ENCODE measurements at places on chromosomes 1 and 21.
A peak's percentile ranks its signal among the peaks of the same experiment; 100 is the strongest.

DNA sequence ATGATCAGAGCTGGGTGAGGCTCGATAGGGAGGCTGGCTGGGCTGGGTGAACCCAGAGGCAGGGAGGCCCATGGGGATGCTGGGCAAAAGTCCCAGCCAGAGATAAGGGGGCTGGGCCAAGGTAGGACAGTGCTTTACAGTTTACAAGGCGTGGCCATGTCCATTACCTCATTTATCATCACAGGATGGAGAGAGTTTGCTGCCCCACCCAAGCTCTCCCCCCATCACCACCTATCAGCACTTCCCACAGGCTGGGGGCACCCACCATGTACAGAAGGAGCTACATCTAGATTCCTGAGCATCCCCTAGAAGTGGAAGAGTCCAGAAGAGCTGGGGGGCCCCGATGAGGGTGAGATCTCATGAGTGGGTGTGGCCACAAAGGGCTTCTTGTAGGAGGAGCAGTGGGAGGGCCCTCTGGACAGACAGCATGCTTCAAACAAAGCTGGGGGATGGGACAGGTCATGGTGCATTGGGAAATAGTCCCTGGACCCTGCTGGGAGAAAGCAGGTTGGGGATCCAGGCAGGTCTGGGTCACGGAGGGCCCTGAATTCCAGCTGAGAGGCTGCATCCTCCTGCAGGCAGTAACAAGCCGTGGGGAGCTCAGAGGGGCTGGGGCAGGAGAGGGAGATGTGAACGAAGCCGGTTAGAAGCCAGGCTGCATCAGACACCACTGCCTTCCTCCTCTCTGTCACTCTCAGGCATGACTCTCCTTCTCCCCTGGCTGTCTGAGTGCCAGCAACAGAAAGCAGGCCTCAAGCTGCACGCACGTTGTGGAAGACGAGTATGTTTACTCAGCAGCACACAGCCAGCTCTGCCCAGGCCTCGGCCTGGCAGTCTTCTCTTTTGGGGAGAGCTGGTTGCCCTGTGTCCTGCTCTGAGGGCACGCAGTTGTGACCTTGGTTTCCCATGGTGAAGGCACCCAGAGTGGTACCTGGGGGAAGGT lies 202.3 kb downstream of the HIVEP3 start:
- DNase-seq, result no peak

DNA sequence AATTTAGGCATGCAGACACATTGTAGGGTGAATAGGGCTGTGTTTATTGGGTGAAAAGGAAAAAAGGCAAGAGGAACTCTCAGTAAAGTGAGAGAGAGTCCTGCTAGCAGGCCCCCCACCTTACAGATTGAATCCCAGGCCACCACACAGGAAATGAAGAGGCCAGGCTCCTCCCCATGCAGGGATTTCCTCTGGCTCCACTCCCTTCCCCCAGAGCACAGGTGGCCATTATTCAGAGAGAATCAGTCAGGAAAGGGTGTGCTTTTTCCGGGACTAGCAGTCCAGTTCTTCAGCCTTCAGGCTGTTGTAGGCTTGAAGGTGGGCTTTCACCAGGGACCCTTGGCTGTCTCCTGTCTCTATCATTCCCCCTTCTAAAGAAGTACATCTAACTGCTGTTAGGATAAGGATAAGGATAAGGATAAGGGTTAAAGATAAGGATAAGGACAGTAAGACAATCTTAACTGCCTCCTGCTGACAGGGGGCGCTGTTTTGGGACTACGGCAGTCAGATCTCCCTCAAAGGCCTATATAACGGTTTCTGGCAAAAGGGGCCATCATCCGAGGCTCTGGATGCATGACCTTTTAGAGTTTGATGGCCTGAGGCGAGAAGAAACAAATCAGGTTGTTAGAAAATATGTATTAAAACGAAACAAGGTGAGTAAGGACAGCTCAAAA lies 26.3 kb downstream of the ZNF648 start:
- peak; percentile 26 for DNase-seq

- no peak for DNase-seq
These were observed 1.3 kb upstream of the PARK7 start for GRCh38 chr1:7960165-7960564.

- no peak for DNase-seq
These were observed 24.5 kb upstream of the COQ8A start for GRCh38 chr1:226915672-226915995.

DNA sequence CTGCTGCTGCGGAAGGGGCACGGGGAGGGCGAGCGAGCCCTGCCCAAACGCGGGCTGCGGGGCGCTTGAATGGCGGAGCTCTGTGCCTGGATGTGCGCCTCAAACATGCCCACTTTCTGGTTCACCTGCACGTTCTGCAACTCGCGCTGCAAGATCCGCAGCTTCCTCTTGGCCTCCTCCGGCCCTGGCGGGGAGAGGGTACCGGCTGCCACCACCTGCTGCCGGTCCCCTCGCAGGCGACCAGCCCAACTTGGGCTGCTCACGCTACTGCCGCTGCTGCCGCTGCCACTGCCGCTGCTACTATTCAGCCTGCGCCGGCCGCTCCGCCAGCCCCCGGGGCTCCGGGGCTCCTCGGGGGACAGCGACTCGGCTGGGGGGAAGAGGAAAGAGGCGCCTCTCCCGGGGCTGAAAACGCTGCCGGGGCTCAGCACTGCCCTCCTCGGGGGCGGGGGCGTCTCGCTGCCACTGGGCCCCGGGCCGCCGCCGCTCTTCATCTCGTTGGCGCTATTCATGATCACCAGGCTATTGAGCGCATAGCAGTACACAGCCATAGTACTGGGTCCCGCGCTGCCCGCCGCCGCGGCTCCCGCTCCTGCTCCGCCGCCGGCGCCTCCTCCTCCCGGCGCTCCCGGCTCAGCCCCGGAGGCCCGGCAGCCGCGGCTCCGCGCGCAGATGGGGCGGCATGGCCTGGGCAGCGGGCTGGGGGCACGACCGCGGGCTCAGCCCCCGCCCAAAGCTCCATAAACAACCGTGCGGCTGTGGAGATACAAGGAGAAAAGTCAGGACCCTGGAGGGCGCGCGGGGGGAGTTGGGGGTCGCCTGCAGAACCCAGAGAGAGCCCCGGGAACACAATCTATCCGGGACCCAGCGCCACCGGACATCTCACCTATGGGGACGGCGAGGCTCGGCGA lies 1.9 kb downstream of the ITPKB start:
- peak; percentile 71 for DNase-seq

DNA sequence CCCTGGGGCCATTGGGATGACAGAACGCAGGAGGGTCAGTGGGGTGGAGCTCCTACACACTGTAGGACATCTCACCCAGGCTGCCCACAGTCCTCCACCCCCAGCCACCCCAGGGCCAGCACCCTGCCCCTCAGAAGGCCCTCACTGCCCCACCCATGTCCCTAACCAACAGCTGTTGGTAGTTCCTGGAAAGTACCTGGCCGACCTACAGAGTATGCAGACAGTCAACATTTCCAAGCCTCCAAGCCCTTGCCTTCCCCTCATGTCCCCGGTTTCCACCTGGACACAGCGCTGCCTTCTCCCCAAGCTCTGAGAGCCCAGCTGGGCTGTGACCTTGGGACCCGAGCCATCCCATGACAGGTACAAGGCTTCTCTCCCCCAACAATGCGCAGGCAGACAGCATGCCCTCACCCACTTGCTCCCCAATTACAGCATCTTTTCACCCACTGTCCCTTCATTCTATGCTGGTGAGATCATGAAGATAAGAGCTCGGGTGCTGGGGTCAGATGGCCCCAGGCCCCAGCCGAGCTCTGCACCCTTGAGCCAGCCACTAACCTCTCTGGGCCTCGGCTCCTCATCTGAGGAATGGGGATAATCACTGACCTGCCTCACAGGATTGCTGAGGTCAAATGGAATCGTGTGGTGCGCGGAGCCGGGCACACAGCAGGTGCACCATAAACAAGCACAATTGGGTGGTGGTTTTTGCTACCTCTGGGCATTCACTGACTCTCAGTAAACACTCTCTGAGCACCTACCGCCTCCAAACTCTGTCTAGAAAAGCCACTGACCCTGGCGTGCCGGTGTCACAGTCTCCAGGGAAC lies 11.2 kb downstream of the LAPTM5 start:
- DNase-seq, result no peak

DNA sequence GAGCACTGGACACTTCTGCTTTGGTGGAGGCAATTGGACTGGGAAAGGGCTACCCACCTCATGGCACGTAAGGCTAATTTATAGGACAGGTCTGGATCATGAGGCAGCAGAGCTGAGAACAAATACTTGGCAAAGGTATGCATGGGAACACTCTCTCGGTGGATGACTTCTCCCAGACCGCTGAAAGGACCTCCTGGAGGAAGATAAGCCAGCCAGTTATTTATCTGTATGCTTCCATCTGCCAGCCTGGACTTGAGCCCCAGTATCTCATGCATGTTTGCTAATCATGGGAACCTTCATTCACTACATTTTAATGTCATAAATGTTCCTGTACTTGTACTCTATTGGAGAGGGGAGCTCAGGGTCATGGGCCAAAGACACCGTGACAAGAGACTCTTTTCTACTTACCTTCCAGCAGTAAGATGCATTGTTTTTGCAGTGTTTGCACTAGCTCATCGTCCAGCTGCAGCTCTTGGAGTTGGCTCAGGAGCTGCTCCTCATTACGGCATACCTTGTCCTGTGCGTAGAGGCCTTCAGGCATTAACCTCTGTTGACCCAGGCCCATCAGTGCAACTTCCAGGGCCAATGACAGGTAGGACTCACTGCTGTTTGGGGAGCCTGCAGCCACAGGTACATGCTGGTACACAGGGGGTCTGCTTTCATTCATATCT lies 23.7 kb downstream of the UROD start:
- DNase-seq, result no peak

DNA sequence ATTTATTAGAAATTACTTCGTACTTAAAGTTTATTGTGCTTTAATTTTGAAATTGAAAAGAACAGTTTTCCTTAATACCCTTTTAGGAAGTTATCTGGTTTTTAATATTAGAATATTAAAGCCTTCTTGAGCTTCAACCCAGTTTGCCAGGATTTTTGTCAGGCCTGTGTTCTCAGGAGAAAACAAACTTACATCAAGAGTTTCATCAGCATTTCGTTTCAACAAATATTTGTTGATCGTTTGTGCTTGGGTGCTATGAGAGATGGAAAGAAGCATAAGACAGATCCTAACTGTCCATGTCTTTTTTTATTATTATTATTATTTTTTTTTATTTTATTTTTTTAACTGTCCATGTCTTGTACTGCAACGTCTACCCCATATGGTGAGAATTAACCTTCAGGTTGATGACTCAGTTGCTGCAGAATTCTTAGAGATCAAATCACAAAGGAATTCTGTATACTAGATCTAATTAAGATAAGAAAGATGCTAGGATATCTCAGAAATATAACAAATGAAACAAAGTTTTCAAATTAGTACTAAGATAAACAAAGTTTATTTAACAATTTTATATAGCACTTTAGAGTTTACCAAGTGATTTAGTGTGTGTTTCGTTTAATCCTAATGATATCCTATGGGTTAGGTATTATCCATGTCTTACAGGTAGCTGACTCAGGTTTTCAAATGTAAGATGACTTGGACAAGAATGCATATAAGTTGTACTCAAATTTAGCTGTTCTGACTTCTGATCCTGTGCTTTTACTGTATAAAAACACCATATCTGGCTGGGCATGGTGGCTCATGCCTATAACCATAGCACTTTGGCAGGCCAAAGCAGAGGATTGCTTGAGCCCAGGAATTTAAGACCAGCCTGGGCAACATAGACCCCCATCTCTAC lies 14.3 kb downstream of the FBXO28 start:
- DNase-seq, result no peak

DNA sequence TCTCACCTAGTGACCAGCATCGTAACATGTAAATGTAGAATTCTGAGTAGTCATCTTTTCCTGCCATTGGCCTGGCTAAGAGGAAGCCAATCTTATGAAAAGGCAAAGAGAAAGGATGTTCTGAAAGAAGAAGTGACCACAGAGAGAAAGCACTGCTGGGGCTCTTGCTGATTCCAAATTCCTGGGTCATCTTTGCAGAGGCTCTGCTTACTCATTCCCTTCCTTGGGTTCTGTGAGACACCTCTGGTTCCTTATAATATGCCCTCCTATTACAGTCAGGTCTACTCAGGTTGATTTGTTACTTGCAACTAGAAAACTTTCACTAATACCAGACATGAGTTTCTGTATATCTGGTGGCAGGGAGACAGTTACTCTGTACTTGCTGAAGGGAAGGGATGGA lies 198.8 kb upstream of the C8B start:
- DNase-seq, result no peak

DNA sequence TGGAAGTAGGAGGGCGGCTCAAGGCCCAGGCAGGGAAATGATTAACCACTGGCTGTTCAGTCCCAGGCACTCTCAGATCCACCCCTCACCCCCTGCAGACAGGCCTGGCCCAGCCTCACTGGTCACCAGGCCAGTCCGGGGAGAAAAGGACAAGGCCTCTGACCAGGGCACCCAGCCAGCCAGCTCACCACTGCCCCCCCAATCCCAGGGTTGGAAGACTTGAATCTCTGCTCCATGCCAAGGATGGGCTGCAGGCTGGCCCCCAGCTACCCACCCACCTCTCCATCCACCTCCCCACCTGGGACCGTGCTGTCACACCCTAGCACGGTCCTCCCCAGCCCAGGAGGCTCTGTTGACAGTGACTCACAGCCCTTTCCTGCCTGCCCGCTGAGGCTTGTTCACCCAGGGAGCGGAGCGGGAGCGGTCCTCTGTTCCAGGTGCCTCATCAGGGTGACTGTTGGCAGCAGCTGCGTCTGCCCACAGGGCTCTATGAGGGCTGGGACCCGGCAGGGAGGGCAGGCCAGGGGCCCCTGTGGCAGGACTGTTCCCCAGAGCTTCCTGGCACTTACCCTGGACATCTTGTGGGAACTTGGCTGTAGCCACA lies 2.2 kb downstream of the LAD1 start:
- no peak for DNase-seq

- DNase-seq, result no peak
These were observed 8.3 kb downstream of the SHISA4 start for GRCh38 chr1:201896951-201897391.

GRCh38 chr1:117537291-117537920 lies 68.4 kb upstream of the TENT5C start:
- DNase-seq, result no peak

- no peak for DNase-seq
These were observed 99.5 kb downstream of the MAN1A2 start for GRCh38 chr1:117466761-117467160.

GRCh38 chr1:115453666-115454065 lies 115.6 kb upstream of the NGF start:
- no peak for DNase-seq

DNA sequence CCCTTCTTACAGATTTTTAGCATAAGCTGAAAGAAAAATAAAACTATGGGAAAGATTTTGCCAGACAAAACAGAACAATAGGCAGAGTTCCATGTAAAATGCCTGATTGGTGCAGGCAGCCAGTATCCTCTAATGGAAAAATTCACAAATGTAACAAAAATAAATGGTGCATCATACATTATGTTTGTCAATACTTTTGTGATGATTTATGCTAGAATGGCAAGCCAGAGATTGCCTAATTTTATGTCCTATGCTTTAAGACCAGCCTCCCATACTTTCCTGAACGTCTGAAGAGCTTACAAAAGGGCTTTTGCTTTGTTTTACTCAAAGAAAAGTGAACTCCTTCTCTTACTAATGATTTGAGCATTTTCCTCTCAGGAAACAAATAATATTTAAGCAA lies 81.5 kb upstream of the KCNJ15 start:
- no peak for DNase-seq

Data from activated CD4-positive, alpha-beta memory T cell treated with anti-CD3 and anti-CD28 coated beads for 36 hours (primary cell).